Activated CD4-positive, CD25-positive, alpha-beta regulatory T cell (primary cell): ENCODE measurements at places on chromosomes 16 and 17.

GRCh38 chr17:78774453-78774852 is 7.6 kb downstream of the CYTH1 start:
- no peak for DNase-seq

- DNase-seq = no peak
These were observed 7.1 kb upstream of the ATXN7L3 start for GRCh38 chr17:44206825-44207155.

GRCh38 chr17:9676084-9676483 is 30.8 kb downstream of the USP43 start:
- DNase-seq = no peak

DNA sequence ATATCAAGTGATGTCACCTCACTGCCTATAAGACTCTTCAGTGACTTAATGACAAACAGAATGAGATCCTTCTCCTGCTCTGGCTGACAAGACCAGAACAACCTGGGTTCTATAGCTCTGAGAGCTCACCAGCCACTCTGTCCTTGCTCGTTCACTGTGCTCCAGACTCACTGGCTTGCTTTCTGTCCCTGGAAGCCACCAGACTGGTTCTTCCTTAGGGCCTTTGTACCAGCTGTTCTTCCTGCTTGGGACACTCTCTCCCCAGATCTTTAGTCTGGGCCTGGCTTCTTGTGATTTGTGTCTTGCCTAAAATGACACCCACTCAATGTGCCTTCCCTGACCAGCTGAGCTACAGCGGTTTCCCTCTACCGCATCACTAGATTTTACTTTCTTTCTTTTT is 76.1 kb downstream of the FTO start:
- no peak for DNase-seq

DNA sequence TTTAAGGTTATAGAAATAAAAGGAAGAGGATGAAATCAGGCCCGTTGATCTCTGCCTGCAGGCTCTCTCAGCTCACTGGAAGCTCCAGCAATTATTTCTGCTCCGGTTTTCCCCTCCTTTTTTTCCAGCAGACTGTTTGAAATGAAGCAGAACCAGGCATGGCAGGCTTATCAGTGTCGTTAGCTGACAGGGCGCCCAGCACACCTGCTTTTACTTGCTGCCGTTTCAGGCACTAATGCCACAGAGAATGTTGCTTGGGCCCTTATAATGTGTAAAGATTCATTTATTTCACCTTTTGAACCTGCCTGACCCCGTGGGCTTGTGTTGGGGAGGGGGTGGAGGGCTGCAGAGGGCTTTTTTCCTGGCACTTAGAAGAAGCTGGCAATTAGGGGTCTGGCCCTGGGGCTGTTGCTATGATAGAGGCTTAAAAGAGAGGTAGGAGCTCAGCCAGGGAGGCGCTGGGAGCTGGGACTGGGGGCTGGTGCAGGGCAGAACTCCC is 108.1 kb downstream of the IRX3 start:
- no peak for DNase-seq

GRCh38 chr17:32477220-32477619 is 9.6 kb upstream of the CDK5R1 start:
- no peak for DNase-seq

DNA sequence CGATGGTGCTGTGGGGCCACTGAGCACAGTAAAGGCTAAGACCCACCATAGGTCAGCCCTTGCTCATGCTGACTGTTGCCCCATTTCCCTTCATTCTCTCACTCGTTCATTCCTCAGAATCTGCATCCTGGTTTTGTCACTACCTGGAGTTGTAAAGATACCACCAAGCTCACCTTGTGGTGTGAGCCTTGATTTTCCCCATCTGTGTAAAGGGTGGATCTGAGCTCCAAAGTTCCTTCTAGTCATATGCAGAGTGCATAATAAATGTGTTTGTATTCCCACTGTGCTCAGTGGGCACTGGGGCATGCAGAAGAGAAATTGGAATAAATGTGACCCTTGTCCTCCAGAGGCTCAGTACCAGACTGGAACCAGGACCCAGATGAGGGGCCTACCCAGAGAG is 35.2 kb upstream of the MEOX1 start:
- DNase-seq = no peak

DNA sequence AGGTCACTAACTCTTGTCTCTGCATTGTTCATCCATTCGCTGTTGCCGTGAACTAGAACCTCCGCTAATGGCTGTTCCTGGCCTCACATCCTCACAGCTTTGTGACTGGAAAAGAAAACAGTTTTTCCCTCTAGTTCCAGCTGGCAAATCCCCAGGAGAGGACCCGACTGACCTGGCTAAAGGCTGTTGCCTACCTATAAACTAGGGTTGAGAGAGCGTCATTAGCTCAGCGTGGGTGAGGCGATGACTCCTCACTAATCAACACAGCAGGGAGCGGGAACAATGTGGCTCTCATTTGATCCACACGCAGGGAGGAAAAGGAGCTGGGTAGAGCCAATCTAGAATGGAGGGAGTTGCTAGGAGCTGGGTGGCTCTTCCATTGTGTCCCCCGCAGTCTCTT is 282.1 kb upstream of the IRX5 start:
- DNase-seq = no peak

- no peak for DNase-seq
These were observed 17.3 kb downstream of the CDH13 start for GRCh38 chr16:82643936-82644630.

DNA sequence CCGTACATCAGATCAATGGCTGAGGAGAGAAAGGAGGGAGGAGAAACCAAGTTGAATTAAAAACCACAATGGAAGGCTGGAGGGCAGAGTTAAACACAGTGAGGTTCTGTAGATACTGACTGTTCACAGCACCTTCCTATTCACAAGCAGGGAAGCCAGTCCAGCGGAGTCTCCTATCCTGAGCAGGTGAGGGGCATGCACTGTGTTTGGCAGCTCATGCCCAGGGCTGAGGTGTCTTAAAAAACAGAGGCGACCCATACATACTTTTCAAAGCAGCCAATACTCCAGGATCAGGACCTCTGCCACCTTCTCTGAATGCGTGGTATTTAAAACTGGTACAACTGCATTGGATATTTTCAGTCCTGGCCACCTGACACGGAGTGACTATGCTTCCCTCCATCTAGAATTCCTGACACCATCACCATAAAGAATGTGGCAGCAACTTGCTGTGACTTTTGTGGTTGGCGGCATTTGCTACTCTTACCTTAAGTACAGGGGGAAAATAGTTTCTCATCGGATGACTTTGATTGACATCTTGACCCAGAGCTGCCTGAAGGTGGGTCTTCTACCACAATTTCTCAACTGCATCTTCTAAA is 21.5 kb downstream of the USP22 start:
- DNase-seq = no peak

GRCh38 chr16:4410335-4411075 is 5.9 kb downstream of the CORO7 start:
- no peak for DNase-seq

DNA sequence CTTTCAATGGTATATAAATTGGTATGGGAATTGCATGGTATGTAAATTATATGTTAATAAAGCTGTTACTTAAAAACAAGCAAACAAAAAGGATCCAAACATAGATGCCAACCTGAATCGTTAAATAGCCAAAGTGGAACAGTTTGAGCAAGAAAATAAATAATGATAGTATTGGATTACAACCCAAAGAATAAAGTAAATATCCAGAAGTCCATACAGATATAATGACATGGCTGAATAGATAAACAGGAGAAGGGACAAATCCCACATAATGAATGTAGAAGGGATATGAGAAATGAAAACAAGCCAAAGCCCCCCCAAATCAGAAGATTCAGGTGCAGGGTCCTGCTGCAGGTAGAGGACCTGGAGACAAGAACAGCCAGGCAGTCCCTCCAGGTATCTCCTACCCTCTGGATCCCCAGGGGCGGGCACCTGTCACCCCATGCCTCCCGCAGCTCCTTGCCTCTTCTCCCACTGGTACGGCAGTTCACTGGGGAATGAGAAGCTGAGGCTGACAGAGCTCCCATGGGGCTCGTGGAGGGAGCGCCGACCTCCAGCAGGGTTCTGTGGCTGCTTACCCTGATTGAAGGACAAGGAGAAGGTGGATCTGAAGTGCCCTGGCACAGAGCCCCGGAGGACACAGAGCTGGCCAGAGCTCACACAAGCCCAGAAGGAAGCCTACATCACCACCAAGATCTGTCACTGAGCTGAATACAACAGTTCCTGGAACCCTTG is 9.9 kb upstream of the LCAT start:
- no peak for DNase-seq
